Hypothalamus (tissue), 51 donors: ENCODE measurements at places on chromosomes 13 and 19.
A peak's percentile ranks its signal among the peaks of the same experiment; 100 is the strongest.

- DNase-seq, result no peak
Measured at GRCh38 chr13:111527614-111528229, 207.3 kb downstream of the TEX29 start.

DNA sequence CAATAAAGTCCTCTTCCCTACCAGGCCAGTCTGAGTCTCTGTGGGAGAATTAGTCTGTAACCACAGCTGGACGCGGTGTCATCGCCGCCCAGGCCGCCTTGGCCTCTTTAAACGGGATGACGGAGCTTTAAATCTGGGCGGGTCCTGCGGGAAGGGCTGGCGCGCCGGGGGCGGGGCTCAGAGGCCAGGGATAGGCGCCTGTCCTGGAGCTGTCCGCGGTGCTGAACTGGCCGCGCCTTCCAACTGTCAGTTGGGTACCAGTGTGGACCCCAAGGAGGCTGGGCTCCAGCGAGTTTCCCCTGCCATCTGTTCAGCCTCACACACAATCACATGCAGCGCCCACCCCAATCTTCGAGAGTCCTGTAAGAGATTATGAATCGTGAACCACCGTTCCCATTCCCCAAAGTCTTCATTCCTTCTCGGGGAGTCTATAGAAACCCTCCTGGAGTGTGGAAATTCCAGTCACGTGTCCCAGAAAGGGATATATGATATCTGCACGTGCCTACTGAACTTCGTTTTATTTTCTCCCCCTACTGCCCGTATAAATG, 11.5 kb downstream of the APLP1 start:
- peak; percentile 77 for DNase-seq

- DNase-seq, result peak; percentile 63
Measured at GRCh38 chr19:42352301-42353259, 27.1 kb downstream of the MEGF8 start.

GRCh38 chr13:26222520-26223046, 469 bp upstream of the RNF6 start:
- DNase-seq, result peak; percentile 45

DNA sequence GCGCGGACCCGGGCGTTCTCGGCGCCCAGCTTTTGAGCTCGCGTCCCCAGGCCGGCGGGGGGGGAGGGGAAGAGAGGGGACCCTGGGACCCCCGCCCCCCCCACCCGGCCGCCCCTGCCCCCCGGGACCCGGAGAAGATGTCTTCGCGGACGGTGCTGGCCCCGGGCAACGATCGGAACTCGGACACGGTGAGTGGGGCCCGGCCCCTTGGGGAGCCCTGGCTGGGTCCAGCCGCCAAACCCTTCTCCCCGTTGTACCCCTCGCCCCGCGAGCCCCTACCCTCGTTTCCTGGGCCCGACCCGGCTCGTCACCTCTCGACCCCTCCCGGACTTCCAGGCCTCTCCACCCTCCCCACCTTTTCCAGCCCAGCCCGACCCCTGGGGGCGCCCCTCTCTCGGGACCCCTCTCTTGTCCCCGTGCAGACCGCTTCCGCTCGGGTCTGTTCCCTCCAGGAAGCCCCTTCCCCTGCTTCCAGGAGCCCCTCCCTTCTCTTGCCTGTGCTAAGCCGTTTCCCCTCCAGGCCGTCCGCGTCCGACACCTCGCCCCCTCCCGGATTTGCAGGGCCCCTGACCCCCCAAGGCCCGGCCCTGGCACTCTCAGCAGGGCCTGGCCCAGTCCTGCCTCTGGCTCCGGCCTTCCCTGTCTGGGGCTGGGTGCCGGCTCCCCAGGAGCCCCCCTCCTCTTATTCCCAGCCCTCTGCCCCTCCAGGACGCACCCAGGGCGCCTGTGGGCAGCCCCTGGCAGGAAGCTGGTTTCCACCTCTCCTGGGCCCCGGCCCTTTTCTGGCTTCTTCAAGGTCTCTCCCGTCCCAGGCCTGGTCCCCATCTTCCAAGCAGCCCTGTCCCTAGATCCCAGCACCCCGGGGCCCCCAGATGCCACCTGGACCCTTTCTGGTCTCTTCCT, 632 bp downstream of the MARK4 start:
- DNase-seq, result no peak

DNA sequence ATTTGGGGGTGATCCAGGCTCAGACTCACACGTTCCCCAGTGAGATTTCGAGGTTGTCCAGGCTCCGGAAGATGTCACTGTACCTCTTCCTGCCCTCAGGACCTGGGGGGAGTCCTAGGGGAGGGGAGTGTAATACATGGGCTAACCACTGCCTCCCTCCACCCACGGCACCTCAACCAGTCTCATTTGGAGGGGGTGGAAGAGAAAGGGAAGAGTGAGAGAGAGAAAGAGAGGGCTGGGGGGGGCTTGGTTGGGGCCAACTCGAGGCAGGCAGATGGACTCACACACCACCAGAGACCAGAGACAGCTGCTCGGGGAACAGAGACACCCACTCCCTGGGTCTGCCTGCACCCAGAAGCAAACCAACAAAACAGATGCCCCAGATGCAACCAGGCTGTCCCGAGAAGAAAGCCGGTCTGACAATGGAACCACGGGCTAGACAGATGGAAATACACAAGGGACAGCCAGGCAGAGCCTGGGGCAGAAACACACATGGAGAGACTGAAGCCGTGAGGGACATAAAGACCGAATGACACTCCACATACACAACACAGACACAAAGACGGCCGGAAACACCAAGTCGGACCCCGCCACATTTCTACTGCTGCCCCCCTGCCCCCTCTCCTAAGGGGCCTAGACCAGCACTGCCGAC, 825 bp downstream of the GMIP start:
- DNase-seq, result no peak

DNA sequence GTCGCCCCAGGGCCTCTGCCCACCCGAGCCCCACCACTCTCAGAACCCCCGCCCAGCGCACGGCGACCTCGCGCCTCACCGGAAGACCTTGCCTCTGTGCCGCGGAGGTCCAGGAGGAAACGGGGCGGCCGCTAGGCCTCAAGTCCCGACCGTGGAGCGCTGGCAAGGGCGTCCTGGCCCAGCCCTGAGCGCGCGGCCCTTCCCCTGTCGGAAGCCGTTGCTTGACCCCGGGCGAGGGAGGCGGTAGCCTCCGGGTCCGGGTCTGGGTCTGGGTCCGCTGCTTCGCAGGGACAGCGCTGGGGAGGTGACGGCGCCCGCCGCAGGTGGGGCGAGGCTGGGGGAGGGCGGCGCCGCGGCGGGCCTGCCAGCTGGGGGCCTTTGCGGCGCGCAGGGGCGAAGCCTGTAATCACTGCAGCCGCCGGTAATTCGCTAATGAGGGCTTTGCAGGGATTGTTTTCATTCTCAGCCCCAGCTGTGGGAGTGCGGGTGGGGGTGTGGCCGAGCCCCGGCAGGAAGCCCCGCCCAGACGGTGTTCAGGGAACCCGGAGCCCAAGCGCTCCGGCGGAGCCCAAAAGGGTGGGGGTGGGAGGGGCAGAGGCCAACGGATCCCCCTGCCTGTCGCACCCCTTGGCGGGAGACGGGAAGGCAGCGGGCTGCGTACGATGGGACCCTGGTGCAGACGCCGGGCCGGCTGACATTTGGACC, 8.6 kb downstream of the C19orf25 start:
- no peak for DNase-seq

DNA sequence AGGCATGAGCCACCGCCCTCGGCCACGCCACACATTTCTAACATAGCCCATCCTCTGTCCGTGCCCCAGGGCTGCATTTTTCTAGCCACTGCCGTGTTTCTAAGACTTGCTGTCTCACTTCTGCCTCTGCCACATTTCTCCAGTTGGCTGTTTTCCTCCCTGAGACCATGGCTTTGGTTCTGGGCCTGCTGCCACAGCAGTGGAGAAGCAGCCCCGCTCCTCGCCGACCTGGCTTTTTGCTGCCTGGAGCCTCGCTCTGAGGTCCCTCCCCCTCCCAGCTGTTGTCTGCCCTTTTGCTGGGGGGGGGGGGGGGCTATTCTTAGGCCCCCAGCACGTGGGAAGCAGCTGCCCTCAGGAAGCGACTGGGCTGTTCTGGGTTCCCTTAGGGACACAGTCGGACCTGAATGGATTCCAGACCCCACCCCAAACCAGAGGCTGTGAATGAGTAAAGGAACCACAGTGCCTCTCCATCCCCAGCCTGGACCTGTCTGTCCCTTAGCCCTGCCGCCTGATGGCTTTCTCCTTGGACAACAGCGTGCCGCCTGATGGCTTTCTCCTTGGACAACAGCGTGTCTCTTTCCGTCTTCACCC, 3.3 kb downstream of the GYS1 start:
- no peak for DNase-seq

DNA sequence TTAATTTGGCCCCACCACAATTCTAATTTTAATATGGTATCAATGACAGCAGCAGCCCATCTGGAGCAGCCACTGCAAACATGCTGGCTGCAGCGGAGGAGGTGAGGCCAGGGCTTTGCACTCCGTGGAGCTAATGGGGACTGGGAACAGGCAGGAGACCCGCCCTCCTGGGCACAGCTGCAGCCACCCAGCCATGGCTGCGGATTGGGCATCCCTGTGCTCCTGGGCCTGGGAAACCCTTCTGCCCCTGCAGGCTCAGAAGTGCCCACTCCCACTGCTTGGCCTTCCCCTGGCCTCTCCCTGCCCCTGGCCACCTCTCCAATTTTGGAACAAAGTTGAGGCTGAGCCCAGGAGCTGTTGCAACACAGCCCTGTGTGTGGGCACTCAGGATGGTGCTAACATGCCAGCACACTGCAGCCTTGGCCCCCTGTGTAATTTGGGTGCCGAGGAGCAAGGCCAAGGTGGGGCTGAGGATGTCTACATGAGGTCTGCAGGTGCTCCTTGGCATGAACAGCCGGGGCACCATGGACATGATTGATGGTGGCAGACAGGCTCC, 123.6 kb downstream of the PCDH9 start:
- no peak for DNase-seq

DNA sequence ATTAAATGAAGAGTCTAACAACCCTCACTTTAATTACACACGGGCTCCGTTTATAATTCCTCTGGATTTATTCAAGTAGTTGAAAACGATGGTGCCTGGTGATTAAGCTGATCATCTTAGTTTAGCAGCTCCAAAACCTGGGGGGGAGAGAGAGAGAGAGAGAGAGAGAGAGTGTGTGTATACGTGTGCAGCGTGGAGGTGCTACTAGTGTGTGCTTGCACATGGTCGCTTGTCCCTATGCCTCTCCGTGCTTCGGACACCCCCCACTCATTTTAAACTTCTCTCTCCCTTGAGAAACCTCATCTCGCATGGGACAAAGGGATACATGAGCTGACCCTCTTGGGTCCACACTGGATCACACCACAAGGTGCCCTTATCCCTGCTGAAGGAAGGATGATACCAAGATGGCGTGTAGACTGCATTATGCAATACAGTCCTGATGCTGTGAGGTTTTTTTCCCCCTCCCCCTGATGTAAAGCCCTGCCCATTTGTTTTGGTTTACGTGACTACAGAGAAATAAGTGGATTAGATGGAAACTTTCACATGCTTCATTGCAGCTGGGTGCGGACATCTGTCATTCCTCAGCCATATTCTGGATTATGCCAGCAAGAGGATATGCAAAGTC, 320.8 kb downstream of the ZNF536 start:
- no peak for DNase-seq

DNA sequence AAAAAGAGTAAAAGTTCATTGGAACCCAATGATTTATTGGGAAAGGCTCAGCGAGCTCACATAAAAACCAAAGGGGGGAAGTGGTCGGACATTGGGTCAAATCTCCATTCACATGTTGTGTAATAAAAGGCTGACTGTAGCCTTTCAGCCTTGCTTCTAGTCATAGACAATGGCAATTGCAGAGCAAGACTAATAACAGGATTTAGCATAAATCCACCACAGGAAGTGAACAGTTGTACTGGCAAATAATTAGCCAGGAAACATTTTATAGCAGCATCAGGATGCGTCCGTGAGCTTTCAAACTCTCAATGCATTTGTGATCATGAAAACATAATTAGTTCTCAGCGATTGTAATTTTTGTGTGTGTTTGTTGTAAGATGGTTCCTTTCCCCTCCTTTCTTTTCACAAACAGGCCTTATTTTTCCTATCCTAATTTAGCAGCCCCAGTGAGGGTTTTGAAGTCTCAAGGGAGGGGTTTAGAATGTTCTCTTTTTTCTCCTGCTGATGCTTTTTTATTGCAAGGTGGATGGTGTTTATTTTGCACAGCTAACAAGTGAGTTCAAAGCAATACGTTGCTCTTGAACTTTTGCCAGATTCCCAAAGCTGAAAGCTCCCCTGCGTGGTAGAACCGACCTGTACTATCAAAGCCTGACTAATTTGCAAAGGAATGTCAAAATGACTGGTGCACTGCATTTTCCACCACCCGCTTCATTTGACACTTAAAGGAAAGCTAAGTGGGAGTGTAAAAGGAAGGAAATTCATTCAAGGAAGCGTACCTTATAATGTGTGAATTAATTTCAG, 105.6 kb downstream of the SPRY2 start:
- DNase-seq, result no peak
